WTC11 (cell line): ENCODE measurements at places on chromosomes 4 and X.

GRCh38 chrX:47498411-47498810 is 15.4 kb upstream of the ZNF41 start:
- DNase-seq = no peak

DNA sequence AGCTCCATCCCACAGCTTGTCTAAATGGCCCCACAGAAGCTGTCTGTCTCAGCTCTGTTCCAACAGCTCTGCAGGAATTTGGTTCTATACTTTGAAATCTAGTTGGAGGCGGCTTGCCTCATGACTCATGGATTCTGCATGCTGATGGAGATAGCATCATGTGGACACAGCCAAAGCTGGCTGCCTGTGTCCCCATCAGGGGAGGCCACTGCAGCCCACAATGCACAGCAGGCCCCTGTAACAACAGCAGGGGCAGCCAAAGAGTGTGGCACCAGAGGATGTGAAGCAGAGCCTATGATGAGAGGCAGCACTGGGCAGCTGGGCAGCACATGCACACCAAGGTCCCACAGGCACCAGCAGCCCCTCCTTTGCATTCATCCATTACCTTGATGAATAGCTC is 67.2 kb downstream of the DCAF12L1 start:
- no peak for DNase-seq

DNA sequence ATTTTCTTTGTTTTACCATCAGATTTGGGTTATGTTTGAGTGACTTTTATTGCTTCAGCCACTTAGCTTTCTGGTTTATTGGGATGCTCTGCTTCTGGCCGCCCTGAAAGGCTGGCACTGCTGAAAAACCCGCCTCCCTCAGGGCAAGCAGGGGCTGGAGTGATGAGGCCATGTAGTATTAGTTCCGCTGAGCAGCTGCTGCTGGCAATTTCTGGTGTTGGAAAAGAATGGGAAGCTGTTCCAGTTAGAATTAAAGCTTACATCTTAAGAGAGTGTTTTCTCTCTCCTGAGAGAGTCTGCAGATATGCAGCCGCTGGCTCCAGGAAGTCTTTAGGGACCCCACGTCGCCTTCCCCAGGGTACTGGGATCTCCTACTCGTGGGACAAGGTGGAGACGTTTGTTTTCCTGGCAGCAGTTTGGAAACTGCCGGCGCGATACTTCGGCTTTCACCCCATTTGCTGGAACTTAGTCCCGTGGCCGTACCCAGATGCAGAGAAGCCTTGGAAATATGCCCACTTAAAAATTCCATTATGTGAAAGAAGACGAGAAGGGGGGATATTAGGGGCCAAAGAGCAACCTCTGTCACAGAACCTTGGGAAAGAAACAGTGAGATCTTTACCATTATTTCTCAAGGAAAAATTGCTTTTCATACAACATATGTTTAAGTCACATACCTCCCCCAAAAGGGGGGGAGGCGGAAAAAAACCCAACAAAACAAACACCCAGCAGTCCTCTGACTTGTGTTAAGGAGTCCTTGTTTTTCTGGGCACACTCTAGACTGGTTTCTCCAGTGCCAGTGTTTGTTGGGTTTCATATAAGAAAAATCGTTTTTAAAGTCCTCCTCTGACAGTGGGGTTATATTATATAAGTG is 72.6 kb downstream of the TMEM131L start:
- DNase-seq = no peak

GRCh38 chrX:39591099-39591498 is 506.7 kb downstream of the BCOR start:
- DNase-seq = no peak

- DNase-seq = no peak
These were observed 77.8 kb upstream of the STIM2 start for GRCh38 chr4:26782830-26783202.

GRCh38 chr4:3481783-3482393 is 18.8 kb downstream of the DOK7 start:
- no peak for DNase-seq

- no peak for DNase-seq
These were observed 588.8 kb downstream of the ANKRD50 start for GRCh38 chr4:124123721-124124120.
